ENCODE measurements at places on chromosomes 13 and 19.

- no peak for DNase-seq
Observed at GRCh38 chr13:30401347-30401746, 20.9 kb upstream of the UBE2L5 start.

- DNase-seq: no peak
Observed at GRCh38 chr19:7788178-7788932, 25.3 kb downstream of the CLEC4M start.

- no peak for DNase-seq
Observed at GRCh38 chr13:45368005-45368404, 27.0 kb upstream of the TPT1 start.

DNA sequence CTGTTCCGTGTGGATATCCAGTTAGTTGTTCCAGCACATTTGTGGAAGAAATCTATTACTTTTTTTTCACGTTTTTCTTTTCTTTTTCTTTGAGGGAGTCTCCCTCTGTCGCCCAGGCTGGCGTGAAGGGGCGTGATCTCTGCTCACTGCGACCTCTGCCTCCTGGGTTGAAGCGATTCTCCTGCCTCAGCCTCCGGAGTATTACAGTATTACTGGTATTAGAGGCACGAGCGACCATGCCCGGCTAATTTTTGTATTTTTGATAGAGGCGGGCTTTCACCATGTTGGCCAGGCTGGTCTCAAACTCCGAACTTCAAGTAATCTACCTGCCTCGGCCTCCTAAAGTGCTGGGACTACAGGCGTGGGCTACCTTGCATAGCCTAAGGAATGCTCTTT, 43.6 kb downstream of the ZNF611 start:
- no peak for DNase-seq

DNA sequence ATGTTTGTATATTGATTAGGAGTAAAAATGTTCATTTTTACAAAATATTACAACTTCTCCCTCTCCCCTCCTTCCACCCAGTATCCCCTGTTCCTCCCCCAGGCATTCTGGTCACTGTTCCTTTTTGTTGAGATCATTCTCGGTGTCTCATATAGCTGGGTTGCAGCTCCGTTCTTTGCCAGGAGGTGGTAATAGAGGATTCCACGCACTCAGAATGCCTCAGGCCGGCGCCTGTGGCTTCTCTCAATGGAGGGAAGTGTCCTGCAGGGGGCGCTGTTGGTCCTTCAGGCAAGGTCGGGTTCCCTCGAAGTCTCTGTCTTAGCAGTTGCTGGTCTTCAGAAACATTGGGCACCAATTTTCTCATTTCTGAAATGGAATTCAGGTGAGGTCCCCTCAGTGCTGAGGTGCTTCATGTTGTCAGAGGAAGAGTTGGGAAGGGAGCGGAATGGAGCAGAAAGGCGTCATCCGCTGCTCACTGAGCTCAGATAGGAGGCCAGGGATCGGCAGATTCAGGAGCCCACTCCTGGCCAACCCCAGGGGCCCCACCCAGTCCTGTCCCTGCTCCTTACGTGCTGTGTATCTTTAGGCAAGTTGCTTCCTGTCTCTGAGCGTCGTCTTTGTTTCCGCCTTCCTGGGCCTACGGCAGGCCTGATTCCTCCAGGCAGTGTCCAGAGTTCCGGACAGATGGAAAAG, 10.3 kb upstream of the GARIN5A start:
- no peak for DNase-seq

DNA sequence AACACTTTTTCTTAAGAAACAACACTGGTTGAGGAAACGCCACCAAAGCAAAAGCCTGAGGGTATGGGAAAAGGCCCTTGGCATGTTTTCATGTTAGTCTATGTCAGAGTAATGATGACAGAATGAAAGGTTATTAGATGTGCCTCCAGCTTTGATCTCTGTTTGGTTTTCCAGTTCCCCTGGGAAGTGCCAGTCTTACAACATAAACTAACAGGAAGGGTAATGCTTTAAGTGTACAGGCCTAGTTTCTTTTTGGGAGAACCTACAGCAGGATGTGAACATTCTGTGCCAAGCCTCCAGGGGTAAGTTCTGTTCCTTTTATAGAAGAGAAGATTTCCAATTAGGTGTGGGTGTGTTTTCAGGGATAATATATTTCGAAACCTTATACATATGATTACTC, 121.7 kb downstream of the FNDC3A start:
- no peak for DNase-seq

GRCh38 chr13:69477451-69477850, 630.2 kb upstream of the ATXN8OS start:
- DNase-seq: no peak

GRCh38 chr19:2021453-2022140, 6.1 kb upstream of the BTBD2 start:
- DNase-seq: no peak

GRCh38 chr19:28388988-28389387, 824.0 kb downstream of the UQCRFS1 start:
- DNase-seq: no peak

DNA sequence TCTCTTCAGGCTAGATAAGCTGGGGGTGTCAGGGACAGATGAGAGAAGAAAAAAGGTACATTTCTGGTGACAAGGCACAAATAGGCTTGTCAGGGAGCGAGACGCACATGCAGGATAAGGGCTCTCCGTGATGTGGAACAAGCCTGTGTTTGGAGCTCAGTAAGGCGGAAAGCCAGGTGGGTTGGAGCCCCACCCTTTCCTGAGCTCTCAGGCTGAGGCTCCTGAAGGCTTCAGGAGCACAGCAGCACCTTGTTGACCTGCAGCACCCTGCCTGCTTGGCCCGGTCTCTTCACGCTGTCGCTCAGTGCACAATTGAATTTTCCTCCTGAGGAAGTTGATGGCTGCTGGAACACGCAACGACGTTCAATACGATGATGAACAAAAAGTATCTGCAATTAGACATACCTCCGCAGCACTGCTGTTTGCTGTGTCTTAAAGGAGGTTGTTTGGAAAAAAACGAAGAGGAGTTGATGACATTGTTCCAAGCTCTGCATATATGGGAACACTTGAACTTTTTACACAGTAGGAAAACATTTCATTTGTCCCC, 29.3 kb downstream of the SERP2 start:
- DNase-seq: no peak

GRCh38 chr19:45716359-45717130, 14.2 kb downstream of the FBXO46 start:
- no peak for DNase-seq

- DNase-seq: no peak
Observed at GRCh38 chr19:45571457-45572220, 13.0 kb downstream of the OPA3 start.

DNA sequence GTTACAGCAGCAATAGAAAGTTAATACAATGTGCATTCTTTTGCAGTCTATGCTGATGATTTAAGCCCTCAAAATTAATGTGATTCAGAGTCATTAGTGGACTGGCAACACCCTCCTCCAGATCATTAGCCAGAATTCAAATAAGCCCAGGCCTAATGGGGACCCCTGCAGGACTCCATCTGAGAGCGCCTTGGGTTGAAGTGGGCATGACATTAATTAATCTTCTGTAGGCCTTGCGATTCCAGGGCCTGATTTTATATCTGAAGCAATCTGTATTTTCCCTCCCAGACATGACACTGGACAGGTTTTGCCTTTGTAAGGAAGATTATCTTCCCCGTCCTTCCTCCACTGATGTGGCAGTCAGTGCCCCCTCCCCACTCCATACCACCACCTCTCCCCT, 442.9 kb downstream of the FOXO1 start:
- no peak for DNase-seq

DNA sequence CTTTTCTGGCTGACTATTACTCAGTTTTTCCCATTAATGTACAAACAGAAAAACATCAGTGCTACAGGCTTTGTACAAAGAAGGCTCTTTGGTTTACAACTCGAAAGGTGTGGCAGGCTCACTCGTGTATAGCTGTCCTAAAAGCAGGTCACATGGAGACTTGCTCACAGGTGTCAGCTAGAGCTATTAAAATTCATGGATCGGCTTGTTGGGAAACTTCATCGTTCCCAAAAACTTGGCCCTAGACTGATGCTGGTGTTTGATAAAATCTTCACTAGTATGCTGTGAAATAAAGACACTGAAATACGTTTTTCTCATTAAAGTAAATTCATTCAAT, 64.9 kb downstream of the MBNL2 start:
- DNase-seq: no peak

DNA sequence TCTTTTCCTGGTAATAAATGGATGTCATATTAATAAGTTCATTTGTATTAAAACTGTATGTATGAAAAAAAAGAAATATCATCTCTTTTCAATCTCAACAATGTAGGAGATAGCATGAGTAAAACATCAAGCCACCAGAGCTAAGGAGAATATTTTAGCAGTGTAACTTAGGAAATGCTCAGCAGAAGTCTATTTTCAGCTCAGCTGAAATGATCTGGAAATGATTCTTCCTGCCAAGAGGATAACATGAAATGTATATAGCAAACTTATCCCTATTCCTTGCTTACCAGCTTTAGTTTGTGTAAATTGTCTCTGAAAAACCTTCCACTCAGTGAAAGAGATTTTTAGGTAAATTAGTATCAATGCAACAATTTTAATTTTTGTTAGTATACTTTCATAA, 1194.4 kb downstream of the SLITRK1 start:
- no peak for DNase-seq

DNA sequence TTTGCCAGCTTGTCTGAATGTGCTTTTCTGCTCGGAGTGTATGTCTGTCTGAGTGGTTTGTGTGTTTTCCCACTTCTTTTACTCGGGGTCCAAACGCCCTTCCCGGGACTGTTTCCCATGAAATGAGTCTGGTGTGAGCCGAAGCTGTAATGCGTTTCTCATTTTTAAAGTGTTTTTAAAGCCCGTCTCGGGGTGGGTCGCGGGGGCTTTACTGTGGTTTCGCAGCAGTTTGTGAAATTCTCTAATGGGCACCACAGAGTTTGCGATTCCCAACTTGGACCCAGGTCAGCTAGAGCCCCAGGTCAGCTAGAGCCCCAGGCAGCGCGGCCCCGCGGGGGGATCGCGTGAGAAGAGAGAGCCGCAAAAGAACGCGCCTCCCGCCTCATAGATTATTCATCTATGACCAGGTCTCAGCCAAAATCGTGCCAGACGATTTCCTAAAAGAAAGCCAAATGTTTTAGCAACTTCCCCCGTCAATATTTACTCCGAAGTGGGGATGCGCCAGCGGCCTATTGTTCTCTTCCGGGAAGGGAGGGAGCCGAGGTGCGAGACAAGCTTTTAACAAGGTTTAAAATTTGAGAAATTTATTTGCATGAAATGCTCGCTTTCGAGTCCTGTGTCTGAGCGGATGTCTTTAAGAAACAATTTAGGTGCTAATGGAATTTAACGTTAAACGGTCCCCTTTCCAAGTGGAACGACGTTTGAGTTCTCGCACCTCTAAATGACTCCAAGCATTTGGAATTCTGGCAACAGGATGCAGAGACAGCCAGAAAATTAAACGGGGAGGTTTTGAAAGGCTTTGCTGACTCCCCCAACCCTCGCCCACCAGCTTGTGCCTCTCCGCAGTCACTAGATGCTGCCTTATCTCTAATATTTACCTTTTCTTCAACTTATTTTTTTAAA, 2.2 kb downstream of the ZIC2 start:
- DNase-seq: no peak

GRCh38 chr13:95882121-95882520, 171.1 kb downstream of the UGGT2 start:
- DNase-seq: no peak

- no peak for DNase-seq
Observed at GRCh38 chr19:408441-408901, 476 bp downstream of the C2CD4C start.
